ENCODE measurements at places on chromosomes 12 and 14.

DNA sequence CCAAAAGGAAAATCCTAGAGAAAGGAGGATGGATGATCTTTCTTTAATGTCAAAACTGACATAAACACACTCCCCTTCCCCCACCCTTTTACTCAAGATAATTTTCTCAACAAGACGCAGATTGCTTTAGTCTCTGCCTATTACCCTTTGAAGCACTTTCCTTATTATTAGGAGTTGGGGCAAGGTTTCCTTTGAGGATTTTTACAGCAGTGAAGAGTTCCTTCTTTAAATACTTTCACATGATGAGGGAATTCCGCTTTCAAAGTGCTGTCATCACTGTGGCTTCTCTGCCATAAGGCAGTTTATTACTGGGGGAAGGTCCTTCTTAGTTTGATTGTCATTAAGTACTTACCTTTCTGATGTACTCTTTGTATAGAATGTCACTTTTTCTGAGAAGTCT is 172.1 kb downstream of the MSRB3 start:
- no peak for DNase-seq

DNA sequence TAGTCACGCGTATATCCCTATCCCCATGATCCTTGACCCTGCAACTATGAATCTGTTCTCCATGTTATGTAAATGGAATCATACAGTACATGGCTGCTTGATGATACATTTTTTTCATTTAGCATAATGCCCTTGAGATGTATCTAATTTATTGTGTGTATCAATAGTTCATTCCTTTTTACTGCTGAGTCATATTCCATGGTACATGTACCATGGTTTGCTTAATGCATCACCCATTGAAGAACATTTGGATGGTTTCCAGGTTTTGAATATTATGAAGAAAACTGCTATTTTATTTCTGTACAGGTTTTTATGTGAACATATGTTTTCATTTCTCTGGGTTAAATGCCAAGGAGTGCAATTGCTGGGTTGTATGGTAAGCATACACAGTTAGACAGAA is 4.0 kb upstream of the RNASE10 start:
- DNase-seq = no peak

DNA sequence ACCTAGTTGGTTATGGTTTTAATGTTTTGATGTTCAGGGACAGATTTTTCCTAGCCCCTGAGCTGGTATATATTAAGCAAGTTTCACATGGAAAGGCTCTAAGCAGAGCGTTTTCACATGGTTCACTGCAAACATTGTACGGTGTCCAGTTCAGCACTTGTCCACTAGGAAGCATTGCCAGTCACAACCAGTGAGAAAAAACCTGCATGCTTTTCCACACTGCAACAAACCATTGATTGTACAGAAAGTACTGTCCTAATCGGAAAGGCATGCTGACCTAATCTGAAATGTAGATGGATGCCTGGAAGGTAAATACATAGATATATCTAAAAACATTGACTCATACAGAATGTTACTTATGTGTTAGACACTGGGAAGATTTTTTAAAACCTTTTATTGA is 25.0 kb upstream of the NPAS3 start:
- DNase-seq = no peak

- no peak for DNase-seq
Measured at GRCh38 chr14:73630009-73630780, 14.6 kb upstream of the DNAL1 start.

DNA sequence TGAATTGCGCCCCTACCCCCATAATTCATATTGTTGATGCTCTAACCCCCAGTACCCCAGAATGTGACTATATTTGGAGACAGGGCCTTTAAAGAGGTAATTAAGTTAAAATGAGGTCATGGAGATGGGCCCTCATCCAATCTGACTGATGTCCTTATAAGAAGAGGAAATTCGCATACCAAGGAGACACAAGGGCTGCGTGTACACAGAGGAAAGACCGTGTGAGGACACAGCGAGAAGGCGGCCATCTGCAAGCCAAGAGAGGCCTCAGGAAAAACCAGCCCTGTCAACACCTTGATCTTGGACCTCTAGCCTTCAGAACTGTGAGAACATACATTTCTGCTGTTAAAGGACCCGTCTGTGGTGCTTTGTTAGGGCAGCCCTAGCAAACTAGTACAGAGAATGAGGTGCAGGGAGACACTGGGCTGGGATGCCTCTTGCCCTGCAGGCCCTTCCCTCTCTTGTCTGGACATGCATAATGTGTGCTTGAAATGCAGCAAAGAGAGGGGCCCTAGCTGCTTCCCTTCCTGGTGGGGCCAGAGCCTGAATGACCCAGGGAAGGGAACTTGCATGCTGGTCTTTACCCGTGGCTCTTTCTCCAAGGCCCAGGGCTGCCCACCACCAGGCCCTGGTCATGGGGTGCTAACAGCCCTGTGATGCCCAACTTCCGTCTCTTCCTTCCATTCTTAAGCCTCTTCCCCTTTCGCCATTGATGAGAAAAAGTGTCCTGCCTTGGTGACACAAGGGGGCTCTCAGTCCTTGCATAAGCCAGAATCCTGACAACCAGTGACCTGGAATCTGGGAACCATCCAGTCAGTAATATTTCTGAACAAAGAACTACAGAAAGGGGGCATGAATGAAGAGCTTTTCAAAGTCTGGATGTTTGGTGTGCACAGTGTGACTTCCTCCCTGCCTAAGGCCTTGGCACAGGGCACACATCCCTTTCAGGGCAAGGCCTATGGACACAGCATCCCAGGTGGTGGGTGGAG is 50.0 kb upstream of the GPATCH2L start:
- no peak for DNase-seq

GRCh38 chr14:55192054-55192621 is 753 bp upstream of the DLGAP5 start:
- no peak for DNase-seq
